ENCODE measurements at places on chromosomes 5 and 9.

DNA sequence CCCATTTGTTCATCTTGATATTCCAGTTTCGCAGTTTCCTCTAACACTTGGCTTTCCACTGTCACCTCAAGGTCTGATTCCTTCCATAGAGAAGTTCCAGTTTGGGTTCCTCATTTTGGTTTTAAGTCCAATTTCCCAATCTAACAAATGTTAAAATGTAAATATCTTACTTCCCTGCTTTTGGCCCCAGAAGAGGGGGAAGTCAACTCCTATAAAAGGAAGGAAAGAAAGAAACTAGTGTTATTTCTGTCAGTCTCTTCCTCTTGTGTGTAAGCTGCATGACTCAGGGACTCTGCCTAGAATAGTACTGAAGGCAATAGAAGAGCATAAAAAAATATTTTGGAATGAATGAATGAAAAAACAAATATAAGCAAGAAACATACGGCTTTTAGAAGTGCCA, 127.5 kb upstream of the CCNG1 start:
- DNase-seq = no peak

- DNase-seq = no peak
Measured at GRCh38 chr5:54725391-54726280, 208.1 kb downstream of the SNX18 start.

DNA sequence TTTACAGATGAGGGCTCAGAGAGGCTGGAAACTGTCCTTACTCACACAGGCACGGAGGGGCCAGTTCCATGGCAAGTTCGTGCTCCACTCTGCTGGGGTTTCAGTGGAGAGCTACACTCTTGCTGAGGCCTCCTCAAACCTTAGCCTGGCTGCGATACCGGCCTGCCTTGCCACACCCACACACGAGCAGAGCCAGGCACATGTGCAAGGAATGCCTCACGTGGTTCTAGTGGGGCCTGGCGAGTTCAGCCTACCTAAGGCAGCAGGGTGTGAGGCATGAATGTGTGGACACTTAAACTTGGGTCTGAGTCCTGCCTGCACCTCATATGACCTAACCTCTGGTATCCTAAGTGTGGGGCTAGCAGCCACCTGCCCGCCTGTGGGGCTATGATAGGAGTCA, 21.5 kb upstream of the PRDM12 start:
- DNase-seq = no peak

- DNase-seq = no peak
Measured at GRCh38 chr9:85723215-85723614, 18.5 kb downstream of the AGTPBP1 start.

DNA sequence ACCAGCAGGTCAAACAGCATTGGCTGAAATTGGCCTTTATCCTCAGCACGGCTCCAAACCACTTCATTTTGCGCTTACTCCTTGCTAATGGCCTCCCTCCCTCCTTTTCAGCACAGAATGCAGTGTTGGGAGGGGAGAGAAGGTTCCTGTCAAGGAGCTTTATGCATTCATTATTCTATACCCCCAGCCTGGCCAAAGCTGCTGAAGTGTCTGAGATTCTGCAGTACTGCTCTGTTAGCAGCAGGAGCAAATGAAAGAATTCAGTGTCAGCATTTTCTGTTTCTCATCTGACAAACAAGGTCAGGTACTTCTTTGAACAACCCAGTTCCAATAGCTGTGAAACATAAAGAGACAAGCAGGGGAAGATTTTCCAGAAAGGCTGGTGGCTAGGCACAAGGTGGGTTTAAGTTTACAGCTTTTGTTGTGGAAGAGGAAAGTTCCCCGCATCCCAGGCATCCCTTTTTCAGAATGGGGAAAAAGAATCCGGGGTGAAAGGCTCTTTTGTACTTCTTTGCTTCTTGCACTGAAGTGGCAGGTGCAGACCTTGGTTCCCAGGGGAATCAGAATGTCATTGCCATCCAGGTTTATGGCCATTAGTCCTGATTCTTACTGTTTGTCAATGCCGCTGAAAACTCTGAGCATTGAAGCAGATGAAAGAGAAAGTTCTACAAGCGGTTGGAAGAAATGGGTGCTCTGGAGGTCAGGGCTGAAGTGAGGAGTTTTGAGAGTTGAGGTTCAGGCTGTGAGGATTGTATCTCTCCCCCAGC, 109.3 kb upstream of the APC start:
- no peak for DNase-seq

DNA sequence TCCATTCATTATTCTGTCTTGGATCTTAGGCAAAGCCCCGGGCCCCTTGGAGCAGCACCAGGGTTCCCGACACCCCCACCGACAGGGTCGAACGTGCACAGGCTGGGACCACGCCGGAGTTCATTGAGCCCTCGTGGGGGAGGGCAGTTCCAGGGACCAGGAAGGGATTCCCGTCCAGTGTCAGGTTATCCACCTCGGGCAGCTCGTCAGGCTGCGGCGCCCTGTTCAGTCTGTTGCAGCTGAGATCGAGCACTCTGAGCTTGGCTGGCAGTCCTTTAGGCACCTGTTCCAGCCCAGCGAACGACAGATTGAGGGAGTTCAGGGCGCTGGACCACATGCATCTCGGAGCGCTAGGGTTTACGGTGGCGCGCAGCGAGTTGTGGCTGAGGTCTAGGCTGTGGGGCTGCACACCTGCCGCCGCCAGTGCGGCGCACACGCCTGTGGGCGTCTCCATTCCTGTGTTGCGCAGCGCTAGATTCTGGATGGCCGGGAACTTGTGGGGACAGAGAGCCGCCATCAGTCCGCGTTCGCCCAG, 1.1 kb downstream of the CD14 start:
- DNase-seq = no peak

DNA sequence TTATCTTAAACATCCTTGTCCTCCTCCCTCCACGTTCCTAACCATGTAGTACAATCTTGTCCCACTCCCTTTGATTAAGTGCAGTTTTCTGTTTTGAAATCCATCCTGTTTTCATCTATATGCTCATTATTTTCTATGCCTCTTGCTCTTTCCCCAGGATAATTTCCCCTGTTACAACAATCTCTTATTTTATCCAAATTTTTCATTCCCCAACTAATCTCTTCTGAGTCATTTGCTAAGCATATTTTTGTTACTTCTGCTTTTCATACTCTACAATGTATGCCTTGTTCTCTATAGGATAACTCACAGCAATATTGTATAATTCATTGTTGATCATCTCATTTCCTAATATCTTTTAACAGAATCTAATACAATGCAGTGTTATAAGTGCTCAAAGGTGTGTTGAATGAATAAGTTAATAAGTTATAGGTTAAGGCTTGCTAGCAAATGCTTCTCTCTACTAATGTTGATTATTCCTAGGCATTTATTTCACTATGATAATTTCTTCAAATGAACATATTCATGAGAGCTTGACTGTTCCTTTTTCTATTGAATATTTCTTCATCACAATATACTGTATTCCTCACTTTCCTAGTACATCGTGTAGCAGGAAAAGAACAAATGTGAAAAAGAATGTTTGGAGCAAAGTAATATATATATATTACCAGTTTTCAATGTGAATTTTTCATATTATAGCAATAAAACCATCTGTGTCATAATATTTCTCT, 1.5 kb downstream of the OMD start:
- no peak for DNase-seq

- no peak for DNase-seq
Measured at GRCh38 chr9:132721661-132722060, 51.4 kb downstream of the GTF3C4 start.

DNA sequence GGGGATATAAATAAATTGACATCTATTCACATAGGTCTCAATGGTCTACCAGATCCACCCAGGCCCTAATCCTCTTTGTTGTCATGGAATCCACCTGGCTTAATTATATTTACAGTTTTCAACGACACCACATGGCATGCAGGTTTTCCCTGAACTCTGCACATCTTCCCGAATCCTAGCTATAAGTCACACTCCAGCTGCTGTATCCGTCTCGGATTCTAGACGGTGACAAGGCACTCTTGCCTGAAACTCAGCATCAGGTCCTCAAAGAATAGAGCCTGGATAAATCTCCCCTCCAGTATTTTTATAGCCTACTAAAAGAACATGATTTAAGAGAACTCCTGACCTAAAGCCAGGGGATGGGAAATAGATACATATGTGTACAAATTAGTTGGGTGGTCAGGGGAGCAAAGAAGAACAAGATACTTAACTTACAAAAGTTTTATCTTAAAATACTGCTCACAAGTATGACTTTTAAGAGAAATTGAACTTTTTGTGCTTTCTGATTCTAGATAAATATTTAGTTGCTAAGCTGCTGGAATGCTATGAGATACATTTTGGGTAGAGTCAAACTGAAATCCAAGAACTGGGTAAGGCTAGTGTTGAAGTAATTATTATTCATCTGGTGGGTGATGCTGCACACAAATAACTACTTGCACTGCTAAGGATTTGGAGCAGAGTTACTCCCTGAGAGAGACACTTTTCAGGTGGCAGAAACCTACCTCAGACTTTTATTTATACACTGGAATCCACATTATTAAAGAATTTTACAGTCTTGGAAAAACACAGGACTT, 187.3 kb downstream of the EFNA5 start:
- no peak for DNase-seq

- DNase-seq = no peak
Measured at GRCh38 chr5:15124871-15125568, 253.4 kb upstream of the ANKH start.

- no peak for DNase-seq
Measured at GRCh38 chr9:76598981-76599380, 140.0 kb downstream of the GCNT1 start.

- no peak for DNase-seq
Measured at GRCh38 chr9:127422133-127422782, 1.9 kb upstream of the ZNF79 start.

DNA sequence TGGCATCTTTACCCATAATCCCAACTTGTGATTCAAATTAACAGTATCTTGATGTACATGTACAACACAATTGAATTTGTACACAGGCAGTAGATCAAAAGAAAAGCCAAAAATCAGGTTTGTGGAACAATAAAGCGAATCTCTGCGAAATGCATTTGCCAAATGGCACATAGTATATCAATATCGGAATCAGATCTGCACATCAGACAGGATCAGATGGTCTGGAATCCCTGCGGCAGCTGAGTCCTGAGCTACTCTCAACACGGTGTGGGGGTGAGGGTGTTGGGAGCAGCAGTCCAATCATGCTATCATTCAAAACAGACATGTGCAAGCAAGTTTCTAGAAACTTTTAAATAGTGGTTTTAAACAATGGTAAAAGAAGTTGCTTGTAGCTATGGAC, 358.3 kb downstream of the SEMA5A start:
- DNase-seq = no peak

GRCh38 chr5:178483620-178484019, 106.6 kb downstream of the COL23A1 start:
- DNase-seq = no peak

DNA sequence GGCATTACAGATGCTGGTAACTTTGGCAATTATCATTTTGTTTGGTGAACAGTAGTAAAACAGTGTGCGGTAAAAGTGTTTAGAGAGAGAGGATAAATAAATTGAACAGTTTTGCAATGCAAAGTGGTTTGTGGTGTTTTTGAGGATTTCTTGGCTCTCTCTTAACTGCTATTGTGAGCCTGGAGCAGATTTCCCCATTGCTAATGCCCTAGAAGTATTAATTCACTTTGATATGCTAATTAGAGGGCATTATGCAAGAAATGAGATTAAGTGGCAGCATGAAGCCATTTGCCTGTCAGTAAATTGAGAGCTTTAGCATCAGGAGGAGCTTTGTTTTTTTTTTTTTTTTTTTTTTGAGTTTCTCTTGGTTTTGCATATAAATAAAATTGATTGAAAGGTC, 8.2 kb downstream of the PBX3 start:
- no peak for DNase-seq

DNA sequence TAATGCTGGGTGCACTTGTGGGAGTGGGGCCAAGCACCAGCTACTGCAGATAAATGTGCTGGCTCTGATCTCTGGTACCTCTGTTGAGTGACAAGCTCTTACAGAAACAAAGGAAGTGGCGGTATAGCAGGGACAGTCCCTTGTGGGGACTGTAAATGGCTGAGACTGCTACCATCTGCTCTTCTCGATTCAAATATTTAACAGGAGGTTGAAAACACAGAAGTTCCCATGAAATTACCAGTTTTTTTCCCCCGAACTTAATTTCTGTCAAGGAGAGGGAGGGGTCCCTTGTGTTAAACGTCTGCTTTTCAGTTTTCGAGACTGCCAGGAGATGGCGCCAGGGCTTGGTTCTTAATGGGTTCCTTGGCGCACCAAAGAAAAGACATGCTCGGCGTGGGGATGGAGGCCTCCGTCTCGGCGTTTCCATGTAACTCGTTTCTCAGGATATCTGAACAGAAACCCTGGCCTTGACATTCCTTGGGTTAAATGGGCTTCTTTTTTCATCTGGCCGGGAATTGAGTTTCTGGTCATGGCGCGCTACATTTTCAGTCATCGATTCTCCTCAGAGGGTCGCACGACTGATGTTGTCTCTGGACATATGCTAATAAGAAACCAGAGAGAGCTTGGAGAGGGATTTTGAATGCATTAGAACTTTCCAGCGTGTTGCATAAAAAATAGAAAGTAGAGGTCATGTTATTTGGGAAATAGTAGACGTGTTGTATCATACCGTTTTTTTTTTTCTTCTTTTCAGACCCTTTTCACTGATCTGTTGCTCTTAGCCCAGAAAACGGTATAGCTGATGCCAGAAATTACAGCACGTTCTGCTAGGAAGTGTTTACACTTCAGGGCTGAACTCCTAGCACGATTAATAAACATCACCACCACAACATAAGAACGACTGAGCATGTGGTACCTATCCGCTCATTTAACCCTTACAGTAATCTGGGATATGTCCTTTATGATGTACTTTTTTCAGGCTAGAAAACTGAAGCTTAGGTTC, 64.0 kb downstream of the CARTPT start:
- peak; percentile 35 for DNase-seq
